ENCODE measurements at places on chromosomes 13 and 19. TPM values are rescaled to one million over a fixed set of nuclear protein-coding genes. Genes with fewer than 3 reads are reported as not detected.

DNA sequence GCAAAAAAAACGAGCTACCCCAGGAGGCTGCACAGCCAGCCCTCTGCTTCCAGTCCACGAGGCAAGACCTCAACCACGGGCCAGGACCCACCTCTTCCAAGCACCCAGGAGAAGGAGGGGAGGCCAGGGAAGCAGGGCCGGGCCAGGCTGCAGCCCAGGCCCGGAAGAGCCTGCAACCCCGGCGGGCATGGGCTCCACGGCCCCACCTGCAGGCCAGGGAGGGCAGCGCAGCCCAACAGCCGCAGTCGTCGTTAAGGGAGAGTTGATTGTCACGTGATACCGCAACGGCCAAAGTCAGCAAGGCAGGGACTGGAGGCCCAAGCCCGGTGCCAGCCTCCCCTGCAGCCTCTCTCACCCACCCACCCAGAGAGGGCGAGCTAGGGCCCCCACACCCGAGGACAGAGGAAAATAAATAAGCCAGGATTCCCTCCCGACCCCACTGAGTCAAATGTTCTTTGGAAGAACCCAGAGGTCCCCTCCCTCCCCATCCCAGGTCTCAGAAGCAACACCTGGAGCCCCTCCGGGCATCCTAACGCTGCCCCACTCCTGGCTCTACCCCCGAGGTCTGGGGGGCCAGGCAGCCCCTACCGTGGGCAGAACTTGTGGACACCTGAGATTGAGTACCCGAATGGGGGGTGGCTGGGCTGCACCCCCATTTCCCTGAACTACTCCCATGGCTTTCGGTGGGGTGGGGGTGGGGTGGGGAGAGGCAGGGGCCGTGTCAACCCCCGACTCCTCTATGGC is 5.2 kb upstream of the REXO1 start:
- peak; percentile 63 for DNase-seq

DNA sequence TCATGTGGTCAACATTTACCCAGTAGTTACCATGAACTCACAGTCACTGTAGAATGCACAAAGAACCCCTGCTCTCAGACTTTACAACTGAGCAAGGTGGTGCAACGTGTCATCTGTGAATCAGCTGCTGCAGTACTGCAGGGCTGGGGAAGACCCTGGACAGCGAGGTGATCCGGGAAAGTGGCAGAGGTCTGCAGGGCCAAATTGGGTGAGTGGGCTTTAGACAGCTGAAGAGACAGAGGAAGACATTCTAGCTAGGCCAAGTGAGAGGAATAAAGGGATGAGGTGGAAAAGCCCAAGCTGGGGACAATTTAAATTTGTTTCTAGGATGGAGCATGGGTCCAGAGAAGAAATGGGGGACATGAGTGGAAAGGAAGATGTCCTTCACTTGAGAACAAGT is 270.5 kb downstream of the DCLK1 start:
- DNase-seq: no peak

Gene CATSPERD
- total RNA-seq: not detected

GRCh38 chr19:49997709-49998108 is 27.5 kb downstream of the VRK3 start:
- peak; percentile 61 for DNase-seq

Gene NPAS1
- 2.8 TPM for total RNA-seq

DNA sequence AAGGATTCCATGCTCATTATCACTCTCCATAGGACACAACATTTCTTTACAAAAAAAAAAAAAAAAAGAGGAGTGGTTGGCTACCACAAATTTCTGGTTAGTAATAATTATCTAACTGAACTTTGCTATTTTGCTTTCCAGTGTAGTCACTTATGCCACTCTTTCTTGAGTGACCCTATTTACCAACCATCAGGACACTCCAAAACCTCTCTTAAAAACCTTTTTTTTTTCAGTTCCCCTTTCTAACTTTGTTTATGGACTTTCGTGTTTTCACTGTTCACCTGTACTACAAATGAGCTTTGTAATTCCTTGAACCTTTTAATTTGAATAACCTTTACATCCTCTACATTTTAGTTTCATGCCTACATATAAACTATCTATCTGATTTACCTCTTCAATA is 686.5 kb upstream of the PCDH9 start:
- no peak for DNase-seq

DNA sequence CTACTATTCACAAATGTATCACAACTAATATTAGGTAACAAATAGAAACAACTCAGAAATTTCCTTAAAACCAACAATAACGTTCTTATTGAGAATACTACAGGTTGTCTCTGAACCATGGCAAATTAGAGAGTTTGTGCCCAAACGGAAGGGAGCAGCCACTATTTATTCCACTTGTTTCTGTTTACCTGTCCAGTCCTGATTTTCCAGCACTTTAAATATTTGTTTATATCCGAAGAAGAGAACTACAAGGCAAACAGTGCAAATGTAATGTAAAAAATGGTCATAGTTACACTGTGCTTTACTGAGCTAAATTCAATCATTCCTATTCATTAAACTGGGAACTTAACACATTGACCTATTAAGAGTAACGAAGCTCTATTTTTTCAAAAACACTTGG is 9.2 kb downstream of the SUCLA2 start:
- no peak for DNase-seq

Gene CCL25
- not detected for total RNA-seq

DNA sequence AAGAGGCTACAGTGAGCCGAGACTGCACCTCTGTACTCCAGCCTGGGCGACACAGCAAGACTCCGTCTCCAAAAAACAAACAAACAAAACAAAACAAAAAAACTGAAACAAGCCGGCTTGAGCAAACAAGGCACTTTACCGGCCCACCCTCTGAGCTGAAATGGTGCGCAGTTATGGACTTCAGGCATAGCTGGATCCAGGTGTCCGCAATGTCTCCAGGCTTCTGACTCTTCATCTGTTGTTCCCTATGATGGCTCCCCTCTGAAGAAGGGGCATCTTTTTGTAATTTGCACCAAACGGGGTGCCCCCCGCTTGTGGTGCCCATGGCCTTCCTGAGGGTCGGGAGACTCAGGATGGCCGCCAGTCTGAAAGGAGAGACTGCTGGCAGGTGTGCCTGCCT is 6.2 kb downstream of the C2CD4C start:
- DNase-seq: no peak

Gene PCDH20
- total RNA-seq: 2.4 TPM

- no peak for DNase-seq
Measured at GRCh38 chr13:108702171-108702570, 72.8 kb downstream of the MYO16 start.

DNA sequence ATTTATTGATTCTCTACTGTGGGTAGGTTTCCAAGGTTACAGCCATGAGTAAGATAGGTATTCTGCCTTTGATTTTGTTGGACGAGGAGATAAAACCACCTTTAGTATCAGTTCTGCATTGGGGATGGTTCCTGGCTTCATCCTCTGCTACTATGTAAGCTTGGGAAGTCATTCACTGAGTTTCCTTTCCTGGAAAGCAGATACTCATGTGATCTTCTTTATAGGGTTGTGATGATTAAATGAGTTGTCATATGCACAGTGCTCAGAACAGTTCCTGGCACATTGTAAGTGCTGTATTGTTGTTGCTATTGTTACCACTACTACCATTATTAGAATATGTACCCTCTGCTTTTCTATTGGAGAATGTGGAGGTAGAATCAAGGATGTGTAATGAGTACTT is 13.1 kb upstream of the WTIP start:
- no peak for DNase-seq

DNA sequence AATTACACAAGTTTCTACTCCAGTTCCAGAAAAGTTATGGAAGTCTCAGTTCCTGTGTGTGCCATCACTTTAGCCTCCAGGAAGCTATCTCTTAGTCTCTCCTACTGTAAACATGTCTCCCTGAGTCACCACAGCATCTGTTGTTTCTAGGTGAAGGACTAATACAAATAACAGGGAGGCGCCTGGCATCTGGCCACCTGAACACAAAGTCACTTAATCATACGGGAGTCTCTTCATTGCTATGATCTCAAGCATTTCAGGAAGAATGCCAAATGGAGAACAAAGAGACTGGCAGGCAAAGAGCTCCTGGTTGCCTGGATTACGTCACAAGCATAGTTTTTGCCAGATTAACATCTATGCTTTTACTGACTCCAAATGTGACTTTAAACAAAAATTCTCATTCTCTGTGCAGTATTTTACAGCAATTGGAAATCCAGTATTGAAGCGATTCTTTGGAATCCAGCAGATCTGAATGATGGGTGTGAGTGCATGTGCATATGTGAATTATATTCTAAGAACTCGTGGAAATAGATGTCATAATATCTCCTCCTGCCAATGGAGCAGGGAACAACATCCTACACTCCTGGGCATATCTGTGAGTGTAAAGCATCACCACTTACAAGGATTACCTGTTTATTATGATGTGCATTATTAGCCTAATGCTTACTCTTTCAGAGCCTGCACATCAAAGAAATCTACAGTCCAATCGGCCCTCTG is 572.8 kb downstream of the PCDH9 start:
- peak; percentile 91 for DNase-seq

Gene PGLYRP1
- not detected for total RNA-seq

DNA sequence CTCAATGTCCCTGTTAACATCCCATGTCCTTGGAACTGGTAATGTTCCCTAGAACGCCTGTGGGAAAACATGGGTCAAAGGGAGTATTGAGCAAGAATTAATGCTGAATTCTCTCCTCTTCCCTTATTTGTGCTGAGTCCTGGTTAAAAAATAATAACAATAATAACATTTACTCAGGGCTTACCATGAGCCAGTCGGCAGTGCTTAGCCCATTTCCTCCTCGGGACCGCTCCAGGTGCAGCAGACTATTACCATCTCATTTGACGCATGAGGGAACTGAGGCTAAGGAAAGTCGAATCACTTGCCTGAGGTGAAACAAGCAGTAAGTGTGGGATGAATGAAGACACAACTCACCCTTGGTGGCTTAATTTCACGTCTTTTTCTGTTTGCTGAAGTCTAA is 33.6 kb upstream of the SLC15A1 start:
- DNase-seq: peak; percentile 24

DNA sequence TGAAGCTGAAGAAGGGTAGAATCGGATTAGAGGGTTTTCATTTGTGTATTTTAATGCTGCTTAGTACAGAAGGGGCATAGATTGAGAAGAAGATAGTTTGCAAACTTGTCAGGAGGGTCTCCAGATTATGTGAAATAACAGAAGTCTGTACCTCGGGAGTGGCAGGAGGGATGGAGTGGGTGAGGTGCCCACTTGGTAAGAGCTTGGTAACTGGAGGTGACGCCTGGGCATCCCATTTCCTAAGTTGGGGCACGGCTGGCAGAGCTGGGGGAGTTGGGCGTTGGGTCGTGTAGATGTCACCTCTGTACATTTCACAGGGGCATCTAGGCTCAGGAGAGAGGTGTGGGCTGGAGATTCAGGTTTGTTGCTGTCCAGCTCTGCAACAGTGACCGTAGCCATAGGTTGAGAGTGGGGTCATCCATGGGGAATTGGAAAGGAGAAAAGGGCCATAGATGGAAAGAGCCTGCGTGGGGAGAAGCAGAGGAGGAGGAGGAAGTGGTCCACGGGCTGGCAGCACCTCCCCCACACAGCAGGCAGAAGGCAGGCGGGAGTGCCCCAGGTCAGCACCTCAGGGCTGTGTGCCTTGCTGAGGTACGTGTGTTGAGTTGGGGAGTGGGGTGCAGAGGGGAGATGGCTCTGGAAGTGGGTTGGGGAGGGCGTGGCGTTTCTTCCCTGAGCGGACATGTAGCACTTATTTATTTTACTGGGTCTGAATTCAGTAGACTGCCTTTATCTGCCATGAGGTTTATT is 31.2 kb downstream of the MPHOSPH8 start:
- DNase-seq: no peak

GRCh38 chr13:109764045-109764444 is 22.3 kb downstream of the IRS2 start:
- no peak for DNase-seq

DNA sequence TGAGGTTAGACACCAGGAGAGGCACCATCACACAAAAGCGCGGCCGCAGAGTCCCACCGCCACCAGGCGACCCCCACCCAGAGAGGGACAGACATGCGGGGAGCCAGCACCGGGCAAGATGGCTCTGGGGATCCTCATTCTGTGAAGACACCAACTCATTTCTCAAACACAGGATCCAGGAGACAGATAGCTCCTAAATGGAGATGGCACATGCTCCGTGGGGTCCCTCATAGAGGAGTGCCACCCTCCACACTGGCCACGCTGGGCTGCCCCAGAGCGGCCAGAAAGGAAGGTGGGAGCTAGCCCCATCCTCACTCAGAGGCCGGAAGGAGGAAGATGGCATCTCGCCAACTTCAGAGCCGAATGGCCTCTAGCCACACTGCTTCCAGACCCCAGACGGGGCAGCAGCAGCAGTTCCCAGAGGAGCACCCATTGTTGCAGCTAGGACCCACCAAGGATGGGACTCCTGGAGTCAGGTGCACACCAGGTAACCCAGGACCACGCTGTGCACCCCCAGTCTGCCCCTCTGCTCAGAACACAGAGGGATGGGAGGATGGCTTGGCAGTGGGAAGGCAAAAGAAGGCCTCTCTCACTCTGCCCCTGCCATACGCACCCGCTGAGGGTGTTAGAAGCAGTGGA is 78.6 kb downstream of the ZIC5 start:
- no peak for DNase-seq

- DNase-seq: peak; percentile 62
Measured at GRCh38 chr13:27839809-27840467, 47.7 kb downstream of the GSX1 start.

- DNase-seq: no peak
Measured at GRCh38 chr13:79190932-79191331, 215.1 kb downstream of the RBM26 start.

Gene PTH2
- not detected for total RNA-seq

Gene ERICH4
- total RNA-seq: not detected

- no peak for DNase-seq
Measured at GRCh38 chr13:33303855-33304597, 18.5 kb upstream of the STARD13 start.

DNA sequence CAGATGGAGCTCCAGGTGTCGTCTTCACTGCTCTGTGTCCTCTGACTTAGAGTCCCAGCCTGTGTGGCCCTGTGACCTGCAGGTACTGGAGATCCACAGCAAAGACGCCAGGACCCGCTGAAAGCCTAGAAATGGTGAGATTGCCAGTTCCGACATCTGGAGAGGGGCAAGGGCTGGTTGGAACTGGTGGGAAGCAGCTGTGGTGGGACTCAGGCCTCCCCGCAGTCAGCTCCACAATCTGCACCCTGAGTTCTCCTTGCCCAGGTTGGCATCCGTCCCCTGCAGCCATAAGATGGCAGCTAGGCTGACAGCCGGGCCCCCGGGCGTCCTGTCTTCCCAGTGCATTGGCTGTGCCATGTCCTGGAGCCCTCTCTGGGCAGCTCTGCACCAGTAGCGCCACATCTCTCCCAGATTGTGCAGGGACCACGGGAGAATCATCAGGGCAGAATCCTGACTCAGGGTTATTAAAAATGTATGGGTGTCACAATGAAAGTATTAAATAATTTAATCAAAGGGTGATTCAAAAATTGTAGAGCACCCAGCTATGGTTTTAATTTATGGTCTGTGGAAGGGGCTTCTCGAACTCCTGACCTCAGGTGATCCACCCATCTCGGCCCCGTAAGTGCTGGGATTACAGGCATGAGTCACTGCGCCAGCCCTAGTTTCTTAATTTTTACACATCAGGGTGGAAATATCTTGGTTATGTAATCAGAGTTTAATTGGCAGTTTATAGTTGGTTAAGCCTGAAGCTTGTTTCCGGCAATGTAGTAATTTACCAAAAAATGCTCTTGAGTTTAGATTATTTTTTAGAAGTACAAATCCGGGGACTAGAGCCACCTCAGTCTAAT is 32.2 kb upstream of the ZNF681 start:
- no peak for DNase-seq

GRCh38 chr19:7550987-7551761 is 15.7 kb downstream of the PNPLA6 start:
- no peak for DNase-seq

- no peak for DNase-seq
Measured at GRCh38 chr13:30808600-30808999, 73.3 kb downstream of the ALOX5AP start.

Gene BCAM
- 67.7 TPM for total RNA-seq

Gene EVI5L
- 2.9 TPM for total RNA-seq
